Upper lobe of left lung (tissue), 6 donors: ENCODE measurements at places on chromosomes 5 and 9. TPM values are rescaled to one million over a fixed set of nuclear protein-coding genes. Genes with fewer than 3 reads are reported as not detected.
A peak's percentile ranks its signal among the peaks of the same experiment; 100 is the strongest.

DNA sequence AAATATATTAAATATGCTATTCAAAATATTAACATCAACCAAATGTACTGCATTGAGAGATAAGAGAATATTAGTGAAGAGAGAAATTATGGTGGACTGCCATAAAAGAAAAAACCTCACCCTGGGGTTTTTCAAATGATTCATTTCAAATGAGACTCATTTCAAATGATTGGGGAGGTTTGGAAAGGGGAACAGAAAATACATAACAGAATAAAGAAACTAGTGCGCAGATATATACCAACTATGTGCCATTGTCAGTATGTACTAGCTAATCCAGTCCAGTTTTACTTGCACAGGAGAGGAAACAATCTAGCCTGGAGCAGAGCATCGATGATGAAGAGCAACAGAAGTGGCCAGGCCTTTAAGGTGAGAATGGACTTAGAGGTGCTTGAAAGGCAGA, 651.6 kb upstream of the RORB start:
- no peak overlapping the region for H3K27ac ChIP-seq
- no peaks in the 10 kb centered on the region for H3K36me3 ChIP-seq
- H3K27me3 ChIP-seq = no peaks in the 10 kb centered on the region
- H3K4me3 ChIP-seq = no peak overlapping the region

GRCh38 chr5:113373426-113373825, 61.4 kb downstream of the TSSK1B start:
- DNase-seq = no peak
- H3K4me3 ChIP-seq = no peak overlapping the region
- no peaks in the 10 kb centered on the region for H3K4me1 ChIP-seq
- H3K27ac ChIP-seq = no peak overlapping the region
- no peaks in the 10 kb centered on the region for H3K36me3 ChIP-seq

- no peaks in the 10 kb centered on the region for H3K4me1 ChIP-seq
- H3K27ac ChIP-seq = no peak overlapping the region
- no peaks in the 10 kb centered on the region for H3K27me3 ChIP-seq
Observed at GRCh38 chr9:35868933-35869332, 1.3 kb downstream of the OR13J1 start.

- no peak for DNase-seq
- H3K27ac ChIP-seq = no peak overlapping the region
- H3K4me3 ChIP-seq = no peak overlapping the region
- no peaks in the 10 kb centered on the region for H3K4me1 ChIP-seq
- no peaks in the 10 kb centered on the region for H3K27me3 ChIP-seq
- no peaks in the 10 kb centered on the region for H3K36me3 ChIP-seq
Observed at GRCh38 chr9:88460587-88461332, 72.5 kb downstream of the SPIN1 start.

DNA sequence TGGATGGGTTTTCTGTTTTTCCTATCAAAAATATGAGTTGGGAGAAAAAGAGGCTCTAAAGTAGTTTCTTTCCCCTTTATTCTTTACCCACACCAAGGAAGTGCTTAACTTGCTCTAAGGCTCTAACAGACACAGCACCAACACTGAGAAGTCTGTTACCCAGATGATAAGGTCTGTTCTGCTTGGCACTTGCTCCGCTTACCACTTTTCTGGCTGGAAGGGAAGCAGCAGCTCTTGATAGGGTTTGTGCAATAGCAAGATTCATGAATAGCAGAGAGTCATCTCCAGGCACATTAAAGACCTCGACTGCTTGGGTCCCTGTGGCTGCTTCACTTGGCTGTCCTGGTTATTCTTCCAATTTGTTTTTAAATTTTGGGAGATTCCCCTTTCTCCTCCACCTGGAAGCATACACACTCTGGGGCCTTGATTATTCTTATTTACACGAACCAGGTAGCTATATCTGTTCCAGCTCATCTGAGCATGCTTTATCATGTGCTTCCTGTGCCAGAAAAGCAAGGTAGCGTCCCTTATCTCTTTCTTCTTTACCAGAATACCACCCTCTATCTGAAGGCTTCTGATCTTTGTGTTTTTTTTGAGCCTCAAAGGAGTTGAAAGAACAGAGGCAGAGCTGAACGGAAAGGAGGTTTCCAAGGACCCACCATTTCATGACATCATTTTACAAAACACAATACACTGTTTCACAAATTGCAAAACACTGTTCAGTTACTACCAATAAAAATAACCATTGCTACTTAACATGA, 24.8 kb downstream of the PPP3R2 start:
- no peaks in the 10 kb centered on the region for H3K27me3 ChIP-seq
- no peaks in the 10 kb centered on the region for H3K4me1 ChIP-seq
- DNase-seq = no peak
- no peak overlapping the region for H3K4me3 ChIP-seq
- H3K36me3 ChIP-seq = peaks cover 10% of the 10 kb centered on the region

DNA sequence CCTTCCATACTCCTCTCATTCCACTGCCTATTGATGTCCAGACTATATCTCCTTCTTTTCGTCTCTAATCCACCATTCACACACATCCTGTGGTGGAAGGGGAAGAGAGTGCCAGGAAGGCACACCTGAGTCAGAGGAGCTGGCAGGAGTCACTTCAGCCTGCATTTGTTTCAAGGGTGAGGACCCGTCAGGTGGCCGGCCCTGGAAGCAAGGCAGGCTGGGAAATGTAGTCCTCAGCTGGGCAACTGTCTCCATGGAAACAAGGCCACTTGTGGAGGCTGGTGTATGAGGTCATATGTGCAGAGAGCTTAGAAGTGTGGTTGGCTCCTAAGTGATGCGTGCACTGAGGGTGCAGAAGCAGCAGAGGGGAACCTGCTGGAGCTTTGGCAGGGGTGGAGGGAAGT, 278.4 kb downstream of the NSG2 start:
- H3K36me3 ChIP-seq = no peaks in the 10 kb centered on the region
- no peak overlapping the region for H3K4me3 ChIP-seq
- peak; percentile 41 for DNase-seq
- H3K27ac ChIP-seq = no peak overlapping the region
- no peaks in the 10 kb centered on the region for H3K27me3 ChIP-seq
- no peaks in the 10 kb centered on the region for H3K4me1 ChIP-seq

DNA sequence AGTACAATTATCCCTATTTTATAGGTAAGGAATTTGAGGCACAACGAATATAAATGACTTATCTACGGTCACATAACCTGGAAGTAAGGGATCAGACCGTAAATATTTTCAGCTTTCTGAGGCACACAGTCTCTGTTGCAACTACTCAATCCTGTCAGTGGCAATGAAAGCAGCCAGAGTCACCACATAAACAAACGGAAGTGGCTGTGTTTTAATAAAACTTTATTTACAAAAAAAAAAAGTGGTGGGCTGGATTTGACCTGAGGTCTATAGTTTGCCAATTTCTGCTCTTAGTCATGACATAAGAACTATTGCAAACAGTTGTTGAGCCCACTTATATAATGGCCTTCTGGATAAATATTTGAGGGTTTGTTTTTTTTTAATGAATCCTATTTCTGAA, 29.6 kb downstream of the ZNF366 start:
- no peak overlapping the region for H3K27ac ChIP-seq
- H3K27me3 ChIP-seq = no peaks in the 10 kb centered on the region
- peaks cover 10% of the 10 kb centered on the region for H3K4me1 ChIP-seq
- no peaks in the 10 kb centered on the region for H3K36me3 ChIP-seq
- DNase-seq = no peak

GRCh38 chr9:116020801-116021200, 132.8 kb upstream of the PAPPA start:
- H3K4me3 ChIP-seq = no peak overlapping the region
- no peaks in the 10 kb centered on the region for H3K4me1 ChIP-seq
- no peaks in the 10 kb centered on the region for H3K36me3 ChIP-seq

- H3K36me3 ChIP-seq = no peaks in the 10 kb centered on the region
- H3K4me1 ChIP-seq = no peaks in the 10 kb centered on the region
- no peak overlapping the region for H3K27ac ChIP-seq
- H3K4me3 ChIP-seq = no peak overlapping the region
Observed at GRCh38 chr5:101288633-101289032, 385.6 kb upstream of the ST8SIA4 start.

DNA sequence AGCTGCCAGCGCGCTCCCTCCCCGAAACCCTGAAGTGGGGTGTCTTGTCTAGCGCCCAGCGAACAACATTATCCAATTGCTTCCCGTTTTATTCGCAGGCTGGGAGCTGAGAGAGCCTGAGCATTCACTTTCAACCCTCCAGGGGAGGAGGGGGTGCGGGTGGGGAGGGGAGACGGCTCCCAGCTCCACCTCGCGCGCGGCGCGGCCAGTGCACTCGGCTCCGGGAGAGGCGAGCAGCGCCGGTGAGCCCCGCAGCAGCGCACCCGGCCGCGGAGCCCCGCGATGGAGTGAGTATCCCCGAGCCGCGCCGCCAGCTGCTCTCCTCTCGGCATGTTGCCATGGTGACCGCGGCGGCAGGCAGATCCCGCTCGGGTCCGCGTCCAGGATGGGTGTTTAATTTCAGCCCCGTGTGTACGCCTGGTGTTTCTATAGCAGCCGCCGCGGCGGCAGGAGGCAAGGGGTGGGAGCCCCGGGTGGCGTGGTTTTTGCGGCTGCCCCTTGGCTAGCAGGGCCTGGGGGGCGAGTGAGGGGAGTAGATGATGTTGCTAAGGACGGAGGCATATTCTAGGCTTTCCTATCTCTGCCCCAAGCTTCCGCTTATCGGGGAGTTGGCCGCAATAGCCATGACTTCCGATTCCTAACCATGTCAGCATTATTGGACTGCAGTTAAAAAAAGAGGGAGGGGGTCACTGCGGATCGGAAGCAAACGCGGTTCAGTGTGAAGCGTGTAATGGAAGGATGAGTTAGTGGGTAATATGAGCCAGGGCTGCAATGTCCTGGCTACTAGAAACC, 139.2 kb upstream of the PALM2AKAP2 start:
- no peaks in the 10 kb centered on the region for H3K27me3 ChIP-seq
- DNase-seq = peak; percentile 87
- peaks cover 17% of the 10 kb centered on the region for H3K4me1 ChIP-seq
- H3K36me3 ChIP-seq = no peaks in the 10 kb centered on the region
- H3K4me3 ChIP-seq = peak overlapping the region; percentile 48
- H3K27ac ChIP-seq = no peak overlapping the region

DNA sequence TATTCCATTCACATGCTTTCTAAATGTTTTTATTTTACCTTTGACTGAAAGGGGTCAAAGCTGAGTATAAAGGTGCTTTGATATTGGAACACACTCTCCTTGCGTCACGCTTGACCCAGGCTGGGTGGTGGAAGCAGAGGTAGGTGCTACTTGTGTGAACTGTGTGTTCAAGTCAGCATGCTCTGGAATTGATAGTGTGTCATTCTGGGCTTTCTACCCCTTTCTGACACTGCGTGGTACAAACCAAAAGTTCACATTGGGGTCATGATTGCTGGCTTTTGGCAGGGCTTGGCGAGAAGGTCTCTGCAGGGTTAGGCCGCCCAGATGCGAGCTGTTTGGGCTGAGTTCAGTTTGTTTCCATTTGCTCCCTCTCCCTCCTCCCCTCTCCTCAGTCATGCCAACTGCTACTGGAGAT, 131.8 kb downstream of the ADAMTSL1 start:
- no peak for DNase-seq
- peaks cover 5% of the 10 kb centered on the region for H3K4me1 ChIP-seq
- H3K4me3 ChIP-seq = no peak overlapping the region
- no peak overlapping the region for H3K27ac ChIP-seq
- no peaks in the 10 kb centered on the region for H3K36me3 ChIP-seq
- no peaks in the 10 kb centered on the region for H3K27me3 ChIP-seq

- peak overlapping the region; percentile 55 for H3K4me3 ChIP-seq
- H3K27me3 ChIP-seq = peaks cover 2% of the 10 kb centered on the region
- H3K4me1 ChIP-seq = peaks cover 3% of the 10 kb centered on the region
- peak overlapping the region; percentile 68 for H3K27ac ChIP-seq
Observed at GRCh38 chr9:2241836-2242741, 226.9 kb downstream of the SMARCA2 start.

- H3K4me1 ChIP-seq = no peaks in the 10 kb centered on the region
- no peaks in the 10 kb centered on the region for H3K36me3 ChIP-seq
- no peak overlapping the region for H3K4me3 ChIP-seq
- H3K27me3 ChIP-seq = no peaks in the 10 kb centered on the region
Observed at GRCh38 chr9:76882686-76883085, 23.2 kb downstream of the PRUNE2 start.

GRCh38 chr5:160158087-160158486, 38.8 kb upstream of the PWWP2A start:
- no peak for DNase-seq
- H3K4me1 ChIP-seq = no peaks in the 10 kb centered on the region
- no peak overlapping the region for H3K27ac ChIP-seq
- H3K4me3 ChIP-seq = no peak overlapping the region

DNA sequence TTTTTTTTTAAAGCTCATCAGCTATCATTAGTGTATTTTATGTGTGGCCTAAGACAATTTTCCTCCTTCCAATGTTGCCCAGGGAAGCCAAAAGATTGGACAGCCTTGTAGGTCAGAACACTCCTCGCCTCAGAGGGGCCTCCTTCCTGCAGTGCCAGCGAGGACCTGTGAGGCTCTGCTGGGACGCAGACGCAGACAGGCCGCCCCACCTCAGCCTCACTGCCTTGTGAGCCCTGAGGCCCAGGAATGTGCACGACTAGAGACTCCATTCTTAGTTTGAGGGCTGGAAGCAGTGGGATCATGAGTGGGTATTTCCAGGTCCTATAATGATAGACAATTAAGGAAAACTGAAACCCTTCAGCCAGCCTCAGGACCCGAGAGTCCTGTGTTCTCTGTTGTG, 85.4 kb downstream of the PJA2 start:
- H3K27ac ChIP-seq = no peak overlapping the region
- peak; percentile 33 for DNase-seq
- no peaks in the 10 kb centered on the region for H3K27me3 ChIP-seq
- H3K36me3 ChIP-seq = no peaks in the 10 kb centered on the region

- no peaks in the 10 kb centered on the region for H3K27me3 ChIP-seq
- no peak for DNase-seq
- no peak overlapping the region for H3K27ac ChIP-seq
- no peaks in the 10 kb centered on the region for H3K4me1 ChIP-seq
- H3K4me3 ChIP-seq = no peak overlapping the region
Observed at GRCh38 chr5:151880324-151880723, 44.3 kb downstream of the GLRA1 start.

GRCh38 chr9:127445851-127446712, 5.1 kb downstream of the RPL12 start:
- DNase-seq = no peak
- no peak overlapping the region for H3K4me3 ChIP-seq

- no peak overlapping the region for H3K27ac ChIP-seq
- peaks cover 9% of the 10 kb centered on the region for H3K4me1 ChIP-seq
- no peaks in the 10 kb centered on the region for H3K36me3 ChIP-seq
- DNase-seq = no peak
Observed at GRCh38 chr5:922436-923280, 30.0 kb downstream of the TRIP13 start.

Gene C5orf63
- total RNA-seq = 8.4 TPM

Gene NMUR2
- total RNA-seq = 0.37 TPM

Gene TMEM174
- not detected for total RNA-seq
